MG63 (cell line): ENCODE measurements at places on chromosomes 1 and 21. TPM values are rescaled to one million over a fixed set of nuclear protein-coding genes. Genes with fewer than 3 reads are reported as not detected.
A peak's percentile ranks its signal among the peaks of the same experiment; 100 is the strongest.

The ERRFI1 gene
- 66.9 and 104 TPM in 2 replicates for total RNA-seq

The SPRR5 gene
- total RNA-seq: not detected in 2 replicates

The GRIK3 gene
- total RNA-seq: 0.66 TPM in 1 of 2 replicates, not detected in the other

The PRR9 gene
- total RNA-seq: 0.07 and 1.0 TPM in 2 replicates

The SPRR1A gene
- total RNA-seq: not detected in 2 replicates

The PPP1R8 gene
- total RNA-seq: 68.6 and 72.5 TPM in 2 replicates

The MR1 gene
- 7.6 and 15.3 TPM in 2 replicates for total RNA-seq

The DCST2 gene
- total RNA-seq: not detected in 2 replicates

The SLC1A7 gene
- total RNA-seq: not detected in 2 replicates

The OR2T33 gene
- total RNA-seq: not detected in 2 replicates

The SHE gene
- total RNA-seq: not detected in 2 replicates

The IL24 gene
- not detected in 2 replicates for total RNA-seq

The C2CD4D gene
- total RNA-seq: not detected in 2 replicates

The TNFRSF25 gene
- total RNA-seq: 0.63 TPM in 1 of 2 replicates, not detected in the other

- DNase-seq: no peak
These were observed 848 bp downstream of the CTTNBP2NL start for GRCh38 chr1:112396653-112397471.

GRCh38 chr1:179002552-179003345 lies 22.9 kb upstream of the FAM20B start:
- DNase-seq: peak; percentile 67

- DNase-seq: peak; percentile 60
These were observed 3.2 kb upstream of the SAMD13 start for GRCh38 chr1:84298328-84298683.

- DNase-seq: no peak
These were observed 5.9 kb upstream of the TNFSF4 start for GRCh38 chr1:173212952-173213491.

GRCh38 chr1:21552715-21553114 lies 43.5 kb downstream of the ALPL start:
- DNase-seq: peak; percentile 62

- no peak for DNase-seq
These were observed at the start of the genes PLA2G2C and UBXN10 for GRCh38 chr1:20185834-20186782. PLA2G2C (minus strand) TSS chr1:20186518; CDS start chr1:20177363, 9,155 bp downstream. UBXN10 (plus strand) TSS chr1:20186096; CDS start chr1:20190562, 4,466 bp downstream.

DNA sequence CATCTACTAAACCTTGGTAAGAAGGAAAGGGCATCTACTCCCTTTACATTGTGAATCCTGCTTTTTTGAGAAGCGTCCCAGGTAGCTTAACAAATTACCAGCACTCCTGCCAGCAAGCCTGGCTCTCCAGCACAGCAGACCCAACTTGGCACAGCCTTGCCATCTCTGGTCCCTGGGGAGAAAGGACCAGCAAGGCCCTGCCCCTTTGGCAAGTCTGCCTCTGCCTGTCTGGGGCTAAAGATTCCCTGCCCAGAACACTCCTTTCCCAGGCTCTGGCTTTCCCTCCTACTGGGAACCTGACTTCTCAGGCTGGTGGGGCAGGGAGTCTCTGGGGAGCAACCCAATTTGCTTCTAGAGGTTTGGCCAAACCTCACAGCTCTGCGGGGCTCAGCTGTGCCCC lies 68.5 kb downstream of the ATP2B4 start:
- DNase-seq: peak; percentile 53

DNA sequence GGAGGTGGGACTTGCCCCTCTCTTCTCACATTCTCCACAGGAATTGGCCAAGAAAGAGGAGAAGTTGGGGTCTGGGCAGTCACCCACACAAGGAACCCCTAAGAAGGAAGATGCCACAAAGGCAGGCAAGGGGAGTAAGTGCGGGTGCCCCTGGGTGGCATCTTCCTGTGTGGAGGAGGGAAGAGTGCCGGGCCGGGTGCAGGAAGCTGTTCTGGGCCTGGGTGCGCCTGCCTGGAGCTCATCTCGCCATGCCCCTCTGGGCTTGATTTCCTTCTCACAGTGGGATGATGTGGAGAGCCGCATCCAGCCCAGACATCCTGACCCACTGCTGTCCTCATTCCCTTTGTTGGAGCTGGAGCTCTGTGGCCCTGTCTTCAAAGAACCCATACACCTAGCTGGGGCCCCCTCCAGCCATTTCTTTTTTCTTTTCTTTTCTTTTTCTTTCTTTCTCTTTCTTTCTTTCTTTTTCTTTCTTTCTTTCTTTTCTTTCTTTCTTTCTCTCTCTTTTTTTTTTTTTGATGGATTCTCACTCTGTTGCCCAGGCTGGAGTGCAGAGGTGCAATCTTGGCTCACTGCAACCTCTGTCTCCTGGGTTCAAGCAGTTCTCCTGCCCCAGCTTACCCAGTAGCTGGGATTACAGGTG lies 9.3 kb downstream of the LRRC71 start:
- DNase-seq: no peak

DNA sequence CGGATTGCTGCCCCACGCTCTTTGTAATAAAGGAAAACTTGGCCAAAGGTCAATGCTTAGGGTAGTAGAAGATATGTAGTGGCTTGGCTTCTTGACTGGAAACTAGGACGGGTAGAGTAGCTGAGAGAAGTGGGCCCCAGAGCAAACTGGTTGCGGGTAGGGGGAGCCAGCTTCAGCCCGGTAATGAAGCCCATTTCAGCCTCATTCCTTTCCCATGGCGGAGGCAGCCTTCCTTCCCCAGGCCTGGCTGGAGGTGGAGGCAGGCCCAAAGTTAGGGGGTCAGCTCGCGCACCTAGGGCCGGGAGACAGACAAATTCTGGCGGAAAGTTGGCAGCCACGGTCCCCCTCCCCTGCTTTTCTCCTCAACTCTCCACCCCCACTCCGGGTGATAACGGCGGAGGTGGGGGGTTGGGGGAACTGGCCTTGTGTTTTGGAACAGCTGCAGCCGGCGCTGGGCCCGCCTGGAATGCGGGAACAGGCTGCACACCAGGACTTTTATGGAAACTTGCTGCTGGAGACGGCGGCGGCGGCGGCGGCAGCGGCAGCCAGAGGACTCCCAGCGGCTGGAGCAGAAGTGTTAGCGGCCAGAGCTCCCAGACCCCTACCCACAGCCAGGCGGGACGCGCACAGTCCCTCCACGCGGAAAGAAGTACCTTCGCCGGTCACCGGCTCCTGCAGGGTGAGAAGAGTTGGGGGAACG lies at the start of gene NEXN:
NEXN (plus strand) TSS at position 544 of the 700 bp plus-strand sequence. CDS start 27,483 bp downstream, outside the sequence.
- DNase-seq: peak; percentile 82

DNA sequence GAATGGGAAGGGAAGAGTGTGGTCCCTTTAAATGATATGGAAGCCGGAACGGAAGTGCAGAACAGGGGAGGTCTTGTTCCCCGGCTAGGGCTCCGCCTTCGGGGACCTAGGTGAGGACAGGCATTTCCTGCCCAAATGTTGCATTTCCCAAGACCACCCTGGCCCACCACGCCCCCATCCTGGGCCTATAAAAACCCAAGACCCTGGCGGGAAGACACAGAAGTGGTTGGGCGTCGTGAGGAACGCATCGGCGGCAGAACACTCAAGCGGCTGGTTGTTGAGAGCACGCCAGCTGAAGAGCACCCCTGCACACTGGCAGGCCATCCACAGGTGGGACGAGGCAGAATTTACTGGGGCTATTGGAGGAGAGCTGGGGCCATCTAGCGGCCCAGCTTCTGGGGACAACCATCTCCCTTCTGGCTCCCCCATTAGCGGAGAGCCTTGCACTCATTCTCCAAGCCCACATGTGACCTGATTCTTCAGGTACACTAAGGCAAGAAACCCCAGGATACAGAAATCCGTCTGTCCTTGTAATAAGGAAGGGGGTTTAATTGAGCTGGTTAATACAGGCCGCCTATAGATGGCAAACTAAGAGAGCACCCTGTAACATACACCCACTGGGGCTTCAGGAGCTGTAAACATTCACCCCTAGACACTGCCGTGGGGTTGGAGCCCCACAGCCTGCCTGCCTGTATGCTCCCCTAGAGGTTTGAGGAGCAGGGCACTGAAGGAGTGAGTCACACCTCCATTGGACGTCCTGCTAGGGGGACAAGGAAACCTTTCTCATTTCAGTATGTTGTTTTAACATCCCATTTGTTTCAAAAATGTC lies 1327.9 kb downstream of the BRINP3 start:
- DNase-seq: no peak

DNA sequence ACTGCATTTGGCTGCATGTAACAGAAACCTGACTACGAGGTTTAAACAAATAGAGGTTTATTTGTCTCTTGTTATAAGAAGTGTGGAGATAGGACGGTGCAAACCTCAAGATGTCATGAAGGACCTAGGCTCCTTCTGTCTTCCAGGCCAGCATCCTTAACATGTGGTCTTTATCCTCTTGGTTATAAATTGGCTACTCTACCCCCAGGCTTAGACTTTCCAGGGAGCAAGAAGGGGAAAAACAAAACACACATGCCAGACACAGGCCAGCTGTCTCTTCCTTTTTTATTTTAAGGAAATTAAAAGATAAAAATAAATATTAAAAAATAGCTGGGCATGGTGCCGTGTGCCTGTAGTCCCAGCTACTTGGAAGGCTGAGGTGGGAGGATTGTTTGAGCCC lies 51.3 kb upstream of the PRELP start:
- DNase-seq: no peak
